ENCODE measurements at places on chromosomes 7 and 10.

- no peak for DNase-seq
These were observed 579.4 kb downstream of the SDK1 start for GRCh38 chr7:3880228-3880987.

- no peak for DNase-seq
These were observed 100.7 kb downstream of the CDK6 start for GRCh38 chr7:92735707-92736106.

GRCh38 chr7:41287559-41288335 is 415.1 kb downstream of the INHBA start:
- DNase-seq, result no peak

DNA sequence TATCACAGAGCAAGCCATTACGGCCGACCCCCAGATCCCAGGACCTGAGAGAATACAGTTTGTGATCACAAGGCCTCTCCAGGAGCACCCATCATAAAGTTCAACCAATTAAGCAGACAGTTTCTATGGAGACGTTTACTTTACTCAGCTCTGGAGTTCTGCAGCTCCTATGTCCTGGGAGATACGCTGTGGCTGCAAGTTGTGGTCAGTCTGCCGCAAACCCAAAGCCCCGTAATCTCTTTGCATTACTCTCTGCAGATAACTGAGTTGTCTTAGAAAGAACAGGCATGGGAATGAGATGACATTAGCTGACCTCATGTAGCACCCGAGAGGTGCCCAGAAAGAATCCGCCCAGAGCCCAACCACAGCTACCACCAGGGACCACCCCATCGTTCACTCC is 305.1 kb downstream of the FGFR2 start:
- DNase-seq, result no peak

DNA sequence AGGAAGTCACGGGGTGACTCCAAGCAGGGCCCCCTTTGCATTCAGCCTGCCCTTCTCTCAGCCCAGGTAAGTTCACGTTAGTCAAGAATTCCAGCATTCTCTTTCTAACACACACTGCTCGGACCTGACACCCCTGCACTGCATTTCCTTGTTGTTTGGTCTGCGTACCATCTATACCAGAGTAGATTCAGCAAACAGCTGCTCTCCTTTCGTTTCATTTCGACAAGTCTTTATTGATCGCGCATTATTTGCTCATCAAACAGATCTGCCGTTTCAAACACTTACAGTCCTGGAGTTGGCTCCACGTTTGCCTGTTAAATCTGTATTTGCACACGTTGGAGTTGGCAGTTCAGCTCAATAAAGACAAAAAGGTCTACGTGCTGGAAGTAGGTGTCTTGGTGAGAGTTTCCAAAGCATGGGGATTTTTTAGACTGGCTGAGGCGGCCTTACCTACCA is 495.1 kb downstream of the RPS24 start:
- no peak for DNase-seq

GRCh38 chr7:73896454-73896853 is 35.5 kb downstream of the TMEM270 start:
- no peak for DNase-seq

DNA sequence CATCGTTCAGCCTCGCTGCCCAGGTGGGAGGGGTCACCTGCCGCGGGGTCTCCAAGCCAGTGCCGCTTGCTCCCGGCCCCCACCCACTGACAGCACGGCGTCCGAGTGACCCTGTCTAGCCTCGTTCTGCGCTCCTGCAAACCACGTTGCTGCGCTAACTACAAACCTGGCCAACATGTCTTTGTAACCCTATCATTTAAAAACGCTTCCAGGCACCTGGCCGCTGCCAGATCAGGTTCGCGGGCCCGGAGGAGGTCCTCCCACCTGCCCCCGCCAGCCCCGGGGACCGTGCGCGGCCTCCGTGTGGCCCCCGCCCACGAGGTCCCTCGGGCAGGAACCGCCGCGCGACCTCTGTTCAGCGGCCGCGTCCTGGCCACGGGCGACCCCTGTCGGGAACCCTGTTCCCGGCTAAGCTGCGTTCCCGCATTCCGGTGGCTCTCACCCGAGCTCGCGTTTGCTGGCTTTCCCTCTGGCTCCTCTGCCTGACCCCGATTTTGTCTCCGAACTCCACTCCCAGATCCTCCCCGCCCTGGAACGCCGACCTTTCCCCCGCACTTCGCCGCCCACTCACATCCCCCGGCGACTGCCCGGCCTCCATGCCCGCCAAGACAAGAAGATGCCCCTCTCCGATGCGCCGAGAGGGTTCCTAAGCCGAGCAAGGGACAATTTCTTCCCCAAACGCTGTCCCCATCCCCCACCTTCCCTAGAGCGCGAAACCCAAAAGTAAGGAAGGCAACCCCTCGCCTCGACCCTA is 2.4 kb downstream of the SFMBT2 start:
- DNase-seq, result no peak
